SJSA1 (cell line): ENCODE measurements at places on chromosomes 1 and 21.
A peak's percentile ranks its signal among the peaks of the same experiment; 100 is the strongest.

- no peak for DNase-seq
These were observed 18.8 kb upstream of the CDCP2 start for GRCh38 chr1:54171606-54172005.

- DNase-seq: no peak
These were observed 15.4 kb downstream of the PDXK start for GRCh38 chr21:43734131-43734927.

- no peak for DNase-seq
These were observed 4.9 kb downstream of the MACO1 start for GRCh38 chr1:25435397-25436108.

DNA sequence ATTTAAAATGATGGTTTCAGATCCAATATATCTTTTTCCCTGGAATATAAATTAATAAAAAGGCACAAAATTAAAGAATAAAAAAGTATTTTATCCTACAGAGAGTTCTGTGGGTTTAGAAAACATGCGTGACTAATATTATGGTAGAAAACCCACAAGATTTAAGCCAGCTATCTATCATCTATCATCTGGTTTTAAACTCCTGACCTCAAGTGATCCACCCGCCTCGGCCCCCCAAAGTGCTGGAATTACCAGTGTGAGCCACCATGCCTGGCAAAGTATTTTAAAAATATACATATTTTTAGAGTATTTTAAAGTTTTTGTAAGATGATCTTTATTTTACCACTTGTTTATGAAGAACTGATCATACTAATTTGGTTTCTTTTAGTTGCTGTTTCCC, 79.5 kb downstream of the NRIP1 start:
- no peak for DNase-seq

DNA sequence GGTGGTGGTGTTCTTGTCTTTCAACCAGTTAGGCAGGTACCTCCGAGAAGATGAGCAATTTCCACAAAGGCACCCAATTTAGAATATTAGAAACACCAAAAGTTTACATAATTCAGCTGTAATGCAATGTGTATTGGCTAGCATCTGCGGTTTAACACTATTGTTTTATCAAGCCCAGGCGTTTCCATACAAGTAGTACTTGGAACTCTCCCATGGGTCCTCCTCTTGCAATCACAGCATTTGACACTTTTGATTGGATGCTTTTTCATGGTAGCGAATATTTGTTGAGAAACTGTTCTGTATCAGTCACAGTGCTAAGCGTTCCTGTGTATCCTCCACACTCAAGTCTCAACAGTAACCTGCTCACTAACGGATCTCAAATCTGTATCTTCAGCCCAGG, 20.1 kb upstream of the MAP1LC3C start:
- no peak for DNase-seq

- peak; percentile 31 for DNase-seq
These were observed 663 bp downstream of the CAMTA1 start for GRCh38 chr1:6785728-6786505.

GRCh38 chr1:192140382-192140781, 17.9 kb upstream of the RGS18 start:
- DNase-seq: no peak

DNA sequence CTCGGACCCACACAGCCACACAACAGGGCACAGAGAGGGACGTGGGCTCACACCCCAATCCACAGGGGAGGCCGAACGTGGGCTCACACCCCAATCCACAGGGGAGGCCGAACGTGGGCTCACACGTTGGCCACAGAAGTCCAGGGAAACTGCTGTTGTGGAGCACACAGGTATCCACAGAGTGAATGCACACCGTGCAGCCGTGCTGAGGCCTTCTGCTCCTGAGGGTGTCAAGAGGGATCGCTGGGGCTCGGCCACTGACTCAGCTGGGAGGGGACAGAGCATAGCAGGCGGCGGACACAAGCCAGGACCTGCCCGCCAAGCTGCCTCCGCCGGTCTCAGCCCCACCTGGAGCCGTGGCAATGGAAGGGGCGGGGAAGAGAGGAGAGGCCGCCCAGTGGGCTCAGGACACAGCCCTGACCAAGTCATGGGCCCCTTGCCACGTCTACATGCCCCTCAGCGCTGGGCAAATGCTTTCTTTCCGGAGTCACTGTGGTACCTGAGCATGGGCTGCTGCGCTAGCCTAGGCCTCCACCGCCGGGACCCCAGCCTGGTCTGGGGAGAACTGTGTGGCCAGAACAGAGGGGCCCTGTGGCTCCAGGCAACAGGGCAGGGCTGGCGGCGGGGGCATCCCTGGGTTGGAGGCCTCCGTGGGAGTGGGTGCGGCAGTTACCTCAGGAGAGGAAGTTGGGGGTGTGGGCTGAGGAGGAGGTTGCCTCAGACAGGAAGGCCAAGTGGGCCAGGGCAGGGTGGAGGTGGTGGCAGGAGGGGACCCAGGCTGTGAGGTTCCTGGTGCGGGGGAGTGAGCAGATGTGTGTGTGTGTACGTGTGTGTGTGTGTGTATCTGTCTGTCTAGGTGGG, 1.2 kb downstream of the SYTL1 start:
- DNase-seq: no peak

- DNase-seq: peak; percentile 83
These were observed 7.2 kb upstream of the TACSTD2 start for GRCh38 chr1:58584082-58584895.

GRCh38 chr1:22796642-22797041, 86.0 kb downstream of the EPHB2 start:
- DNase-seq: no peak

DNA sequence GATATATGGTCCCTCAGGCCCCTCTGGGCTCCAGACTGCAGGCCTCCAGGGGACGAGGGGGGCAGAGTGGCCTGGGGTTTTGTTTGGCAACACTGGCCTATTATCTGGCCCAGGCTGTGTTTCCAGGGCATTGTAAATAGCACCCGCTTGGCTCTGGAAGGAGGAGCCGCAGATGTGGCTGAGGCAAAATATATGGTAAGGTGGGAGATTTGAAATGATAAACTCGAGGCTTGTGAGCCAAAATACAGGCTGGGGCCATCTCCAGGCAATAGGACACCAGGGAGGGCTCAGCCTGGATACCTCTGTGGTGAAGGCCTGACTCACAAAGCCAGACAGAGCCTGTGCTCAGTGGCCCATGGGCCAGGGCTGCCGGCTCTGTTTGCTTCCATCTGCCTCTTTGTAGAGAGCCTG, 14.0 kb downstream of the NAV1 start:
- DNase-seq: no peak

DNA sequence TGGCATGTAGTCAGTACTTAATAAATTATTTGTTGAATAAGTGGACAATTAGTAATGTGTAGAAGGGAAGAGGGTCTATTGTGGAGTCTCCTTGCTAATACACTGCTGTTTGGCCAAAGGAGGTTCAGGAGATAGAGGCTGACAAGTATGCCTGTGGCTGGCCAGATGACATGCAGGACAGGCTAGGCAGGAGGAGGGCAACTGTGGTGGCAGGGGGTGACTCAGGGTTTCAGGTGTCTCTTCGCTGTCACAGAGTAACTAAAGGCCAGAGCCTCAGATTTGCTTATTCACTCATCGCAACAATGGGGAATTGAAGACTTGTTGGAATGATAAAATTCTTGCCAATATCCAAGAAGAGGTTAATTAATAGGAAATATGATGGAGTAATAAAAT, 33.1 kb downstream of the THRAP3 start:
- no peak for DNase-seq

- no peak for DNase-seq
These were observed 276.0 kb upstream of the PLD5 start for GRCh38 chr1:242800521-242800920.

- no peak for DNase-seq
These were observed 18.0 kb downstream of the NADK start for GRCh38 chr1:1760345-1760650.

GRCh38 chr1:100353988-100354387, 1.7 kb downstream of the CDC14A start:
- DNase-seq: peak; percentile 69

- DNase-seq: no peak
These were observed 137.7 kb downstream of the ACTL8 start for GRCh38 chr1:17892851-17893250.

DNA sequence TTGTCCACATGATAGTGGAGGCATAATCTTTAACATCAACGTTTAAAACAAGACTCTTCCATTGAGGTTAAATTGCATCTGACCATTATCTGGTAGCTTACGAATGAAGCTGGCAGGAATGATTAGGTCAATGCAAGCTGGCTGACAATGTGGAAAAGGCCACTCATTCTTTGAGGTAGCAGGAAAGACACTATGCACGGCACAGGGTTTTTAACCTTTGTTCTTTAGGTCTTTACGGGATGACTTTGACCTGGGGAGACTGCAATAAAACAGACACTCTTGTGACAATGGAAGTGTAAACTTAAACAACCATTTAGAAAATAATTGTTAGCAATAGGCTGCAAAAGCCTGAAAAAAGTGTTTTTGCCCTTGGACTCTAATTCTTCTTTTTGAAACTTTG, 193.8 kb upstream of the FOXD3 start:
- no peak for DNase-seq

DNA sequence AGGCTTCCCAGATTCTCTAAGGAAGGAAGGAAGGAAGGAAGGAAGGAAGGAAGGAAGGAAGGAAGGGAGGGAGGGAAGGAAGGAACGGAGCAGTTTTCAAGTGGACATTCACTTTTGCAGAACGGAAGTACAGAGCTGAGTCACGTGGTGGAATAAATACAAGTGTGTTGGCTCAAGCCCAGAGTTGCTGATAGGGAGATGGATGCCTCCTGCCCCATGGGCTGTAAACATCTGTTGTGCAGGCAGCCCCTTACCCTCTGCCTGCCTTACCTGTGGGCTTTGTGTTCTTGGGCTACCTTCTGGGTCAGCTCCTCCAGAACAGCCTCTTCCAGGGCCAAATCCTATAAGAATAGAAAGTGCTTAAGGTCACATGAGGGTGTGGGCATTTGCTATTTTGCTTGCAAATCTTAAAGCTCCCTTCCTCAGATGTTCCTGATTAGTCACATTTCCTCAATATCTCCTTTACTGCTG, 121.7 kb downstream of the SMYD2 start:
- DNase-seq: no peak

- no peak for DNase-seq
These were observed 8.1 kb downstream of the NGF start for GRCh38 chr1:115329965-115330364.

GRCh38 chr1:94383966-94384408, 34.2 kb upstream of the ABCD3 start:
- no peak for DNase-seq

- no peak for DNase-seq
These were observed 37.0 kb downstream of the ZBTB8B start for GRCh38 chr1:32501865-32502264.

DNA sequence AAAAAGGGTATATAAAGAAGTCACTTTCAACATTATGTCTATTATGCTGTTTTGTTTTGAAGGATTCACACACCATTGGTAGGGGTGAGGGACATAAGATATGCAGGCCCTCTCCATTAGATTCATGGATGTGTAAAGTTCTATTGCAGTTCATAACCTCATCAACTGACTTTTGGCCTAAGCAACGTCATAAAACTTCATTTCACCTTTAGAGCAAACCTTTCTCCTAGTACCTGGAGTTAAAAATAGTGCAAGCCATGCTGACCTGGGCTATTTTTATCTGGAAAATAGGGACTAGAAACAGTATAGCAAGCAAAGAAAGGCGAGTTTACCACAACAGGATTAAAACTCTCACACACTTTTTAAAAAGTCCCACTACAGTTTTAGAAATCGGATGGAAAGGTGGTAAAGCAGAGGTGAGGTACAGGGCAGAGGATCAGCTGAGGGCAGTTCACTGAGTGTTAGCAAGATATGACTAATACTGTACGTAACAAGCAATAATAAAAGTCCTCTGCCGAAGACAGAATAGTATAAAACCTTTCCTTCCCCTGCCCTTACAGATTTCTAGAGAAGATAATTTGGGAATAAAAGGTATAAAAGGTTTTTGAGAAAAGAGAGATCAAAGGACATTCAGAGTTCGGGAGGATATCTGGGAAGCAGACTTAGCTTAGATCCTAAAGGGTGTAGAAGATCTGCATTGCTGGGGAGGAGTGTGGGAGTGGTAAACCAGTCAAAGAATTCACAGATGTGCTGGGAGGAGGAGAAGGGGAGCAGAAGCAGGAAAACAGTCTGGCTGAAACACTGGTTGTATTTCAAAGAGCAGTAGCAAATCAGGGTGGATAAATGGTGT, 14.3 kb downstream of the EGLN1 start:
- DNase-seq: no peak

GRCh38 chr1:226883630-226884029, 13.2 kb downstream of the PSEN2 start:
- no peak for DNase-seq

- no peak for DNase-seq
These were observed 911.1 kb downstream of the KCNT2 start for GRCh38 chr1:195697130-195697529.
